ENCODE measurements at places on chromosomes 4 and X.

DNA sequence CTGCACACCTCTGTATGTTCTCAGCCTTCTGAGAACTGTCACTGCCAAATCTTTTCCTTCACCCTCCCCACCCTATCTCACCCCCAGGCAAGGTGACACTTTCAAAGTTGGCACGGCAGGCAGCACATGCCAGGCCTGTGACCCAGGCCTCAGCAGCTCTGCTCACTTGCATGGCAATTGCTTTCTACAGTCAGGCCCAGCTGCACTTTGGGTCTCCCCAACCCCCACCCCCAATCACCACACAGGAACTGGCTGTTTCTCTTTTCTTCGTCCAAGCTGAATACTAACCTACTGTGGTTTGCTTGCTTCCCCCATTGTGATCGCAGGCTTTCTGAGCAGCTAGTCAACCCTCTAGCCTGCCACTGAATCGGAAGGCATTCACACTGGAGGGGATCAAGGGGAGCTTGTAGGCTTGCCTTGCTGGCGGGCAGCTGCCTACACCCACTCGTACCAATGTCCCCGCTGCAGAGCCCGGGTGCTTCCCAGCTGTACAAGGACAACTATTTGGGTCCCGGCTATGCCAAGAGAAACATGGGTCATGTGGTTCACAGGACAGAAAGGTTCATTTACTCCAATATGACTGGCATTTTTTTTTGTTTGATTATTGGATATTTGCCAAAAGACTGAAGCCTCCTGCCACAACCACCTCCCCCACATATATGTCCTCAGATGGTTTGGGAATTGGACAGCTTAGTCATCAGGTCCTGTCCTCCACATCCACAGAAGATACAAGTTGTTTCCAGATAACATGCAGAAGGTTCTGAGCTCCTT, 28.1 kb downstream of the SLC25A43 start:
- no peak for DNase-seq

GRCh38 chr4:152678841-152679240, 956 bp downstream of the TMEM154 start:
- no peak for DNase-seq

DNA sequence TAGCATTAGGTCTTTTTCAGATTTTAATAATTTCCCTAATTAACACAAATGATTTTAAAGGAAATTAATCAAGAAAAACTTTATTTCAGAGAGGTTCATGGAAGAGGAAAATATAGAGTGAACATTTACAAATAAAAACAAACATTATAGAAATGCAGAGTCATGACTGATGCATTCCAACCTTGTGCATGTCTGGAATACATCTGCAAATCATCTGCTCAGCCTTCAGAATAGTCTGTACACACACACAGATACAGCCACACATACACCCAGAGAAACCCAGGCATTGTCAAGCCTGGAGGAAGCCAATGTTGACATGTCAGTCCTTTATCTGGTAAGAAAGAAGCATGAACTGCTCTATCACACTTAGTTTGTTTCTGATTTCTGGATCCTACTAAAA, 61.3 kb upstream of the NFKB1 start:
- peak; percentile 70 for DNase-seq

- DNase-seq = no peak
These were observed 109.0 kb downstream of the CLCN4 start for GRCh38 chrX:10265775-10266174.

DNA sequence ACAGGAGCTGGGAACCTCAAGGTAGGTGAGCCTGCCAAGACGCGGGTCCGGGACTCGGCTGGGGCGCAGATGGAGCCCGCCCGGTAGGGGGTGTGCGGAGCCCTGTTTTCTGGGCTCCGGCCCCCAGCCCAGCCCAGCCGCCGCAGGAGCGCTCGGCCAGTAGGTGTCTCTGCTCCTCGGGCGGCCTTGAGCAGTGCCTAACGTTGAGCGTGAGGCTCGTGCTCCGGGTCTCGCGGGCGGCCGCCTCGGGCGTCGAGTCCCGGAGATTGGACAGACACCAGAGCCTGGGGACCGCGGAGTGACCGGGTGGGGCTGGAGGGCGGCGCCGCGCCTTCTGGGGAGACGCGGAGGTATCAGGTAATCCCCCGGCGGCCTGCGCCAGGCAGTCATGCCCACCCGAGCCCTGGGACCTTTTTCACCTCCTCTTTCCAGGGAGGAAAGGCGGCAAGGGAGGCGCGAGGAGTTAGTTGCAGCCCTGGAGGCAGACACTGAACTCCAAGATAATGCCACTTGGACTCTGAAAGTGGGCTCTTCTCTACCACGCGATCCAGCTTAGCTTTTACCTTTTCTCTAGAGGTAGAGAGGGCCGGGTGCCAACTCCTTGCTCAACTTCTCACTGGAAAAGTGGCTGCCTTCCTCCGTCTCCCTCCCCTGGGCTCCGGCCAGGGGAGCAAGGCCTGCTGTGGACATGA, 14.5 kb upstream of the FGG start:
- no peak for DNase-seq

DNA sequence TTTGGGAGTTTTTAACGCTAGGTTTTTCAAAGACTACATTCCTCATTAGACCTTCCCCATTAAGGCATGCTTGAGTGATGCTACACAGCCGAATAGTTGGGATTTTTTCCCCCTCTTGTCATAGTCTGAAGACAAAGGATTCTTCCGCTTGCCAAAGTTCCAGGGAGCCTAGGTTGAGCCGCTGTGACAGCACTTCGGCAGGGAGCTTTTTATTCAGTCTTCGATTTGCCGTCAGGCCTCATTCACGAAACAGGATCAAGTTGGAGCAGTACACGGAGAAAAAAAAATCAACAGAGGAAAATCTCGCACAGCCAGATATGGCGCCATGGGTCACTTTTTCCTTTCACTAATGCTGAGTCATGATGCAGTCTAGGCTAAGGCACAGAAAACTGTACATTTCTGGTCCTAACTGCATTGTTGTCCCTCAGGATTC, 24.3 kb downstream of the SHROOM3 start:
- no peak for DNase-seq

GRCh38 chrX:40104630-40104984, 6.8 kb upstream of the BCOR start:
- DNase-seq = no peak

GRCh38 chrX:68915778-68916177, 87.0 kb downstream of the EFNB1 start:
- no peak for DNase-seq

DNA sequence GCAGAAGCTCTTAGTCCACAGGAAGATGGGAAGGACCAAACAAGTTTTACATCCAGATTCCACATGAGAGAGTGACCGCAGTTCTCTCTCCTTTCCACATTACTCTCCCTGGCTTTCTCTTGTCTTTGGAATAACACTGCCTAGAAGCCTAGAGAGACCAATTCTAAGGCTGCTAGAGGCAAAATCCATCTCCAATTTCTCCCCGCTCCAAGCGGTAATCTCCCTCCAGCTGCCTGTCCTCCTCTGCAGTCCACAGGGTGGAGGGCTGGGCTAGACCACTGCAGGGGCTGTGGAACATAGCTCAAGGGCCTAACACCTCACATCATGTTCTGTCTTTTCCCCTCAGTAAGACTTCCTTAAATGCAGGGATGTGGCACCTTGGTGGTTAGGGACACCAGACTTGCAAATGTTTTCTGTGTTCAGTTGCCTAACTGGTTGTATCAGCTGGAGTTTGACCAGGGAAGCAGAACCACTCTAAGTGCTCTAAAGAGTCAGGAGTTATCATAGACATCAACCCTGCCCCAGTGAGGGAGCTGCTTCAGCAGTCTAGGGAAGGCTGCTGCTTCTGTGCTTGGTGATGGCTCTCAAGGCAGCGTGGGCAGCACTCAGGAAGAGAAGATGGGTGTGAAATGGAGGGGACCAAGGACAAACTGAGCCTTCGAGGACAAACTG, 423.1 kb downstream of the BCOR start:
- DNase-seq = no peak

GRCh38 chrX:20906571-20906970, 467.6 kb upstream of the CNKSR2 start:
- no peak for DNase-seq

DNA sequence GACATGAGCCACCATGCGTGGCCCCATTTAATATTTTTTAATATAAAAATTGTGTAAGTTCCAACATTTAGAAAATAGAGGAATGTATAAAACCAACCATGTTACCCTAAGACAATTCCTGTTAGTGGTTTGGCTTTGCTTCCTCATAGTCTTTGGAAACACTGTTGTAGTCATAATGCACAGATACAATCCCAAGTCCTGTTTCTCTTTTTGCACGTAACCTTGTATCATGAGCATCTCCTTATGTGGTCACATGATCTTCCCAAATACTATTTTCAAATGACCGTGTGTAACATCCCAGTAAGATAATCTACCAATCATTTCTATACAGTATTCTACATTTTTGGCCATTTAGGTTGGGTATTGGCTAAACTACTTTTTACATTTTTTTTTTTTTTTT, 13.9 kb upstream of the RHOH start:
- DNase-seq = no peak
